Left lung (tissue), 14 donors: ENCODE measurements at places on chromosomes 3 and 15. TPM values are rescaled to one million over a fixed set of nuclear protein-coding genes. Genes with fewer than 3 reads are reported as not detected.

DNA sequence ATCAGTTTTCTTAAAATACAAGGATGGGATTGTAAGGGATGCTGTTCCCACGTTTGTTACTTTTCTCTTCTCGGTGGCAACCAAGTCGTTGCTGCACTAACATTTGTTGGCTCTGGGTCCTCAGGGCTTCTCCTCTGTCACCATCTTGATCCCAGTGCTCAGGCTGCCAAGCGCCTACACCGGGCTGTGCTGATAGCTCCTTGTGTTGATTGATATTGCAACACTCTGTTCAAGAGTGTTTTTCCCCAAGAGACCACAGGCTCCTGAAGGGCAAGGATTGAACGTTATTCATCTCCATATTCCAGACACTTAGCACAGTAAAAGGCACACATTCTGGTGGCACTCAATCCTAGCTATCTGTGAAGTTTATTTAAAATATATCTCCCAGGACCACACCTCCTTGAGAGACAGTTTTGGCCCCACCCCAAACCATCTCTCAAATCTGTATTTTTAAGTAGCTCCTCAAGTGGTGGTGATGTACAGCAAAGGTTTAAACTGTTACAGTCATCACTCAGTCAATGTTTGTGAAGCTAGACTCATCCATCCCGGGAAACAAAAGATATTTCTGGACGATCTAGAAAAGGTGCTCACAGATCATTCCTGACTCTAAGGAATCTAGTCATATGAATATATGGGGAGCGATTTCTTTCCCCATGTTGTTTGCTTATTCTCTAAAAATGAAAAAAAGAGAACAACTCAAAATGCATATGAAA is 38.5 kb upstream of the FOXP1 start:
- H3K36me3 ChIP-seq: no peaks in the 10 kb centered on the region
- H3K4me1 ChIP-seq: no peaks in the 10 kb centered on the region
- H3K27ac ChIP-seq: no peak overlapping the region
- no peak overlapping the region for H3K4me3 ChIP-seq
- no peaks in the 10 kb centered on the region for H3K27me3 ChIP-seq

DNA sequence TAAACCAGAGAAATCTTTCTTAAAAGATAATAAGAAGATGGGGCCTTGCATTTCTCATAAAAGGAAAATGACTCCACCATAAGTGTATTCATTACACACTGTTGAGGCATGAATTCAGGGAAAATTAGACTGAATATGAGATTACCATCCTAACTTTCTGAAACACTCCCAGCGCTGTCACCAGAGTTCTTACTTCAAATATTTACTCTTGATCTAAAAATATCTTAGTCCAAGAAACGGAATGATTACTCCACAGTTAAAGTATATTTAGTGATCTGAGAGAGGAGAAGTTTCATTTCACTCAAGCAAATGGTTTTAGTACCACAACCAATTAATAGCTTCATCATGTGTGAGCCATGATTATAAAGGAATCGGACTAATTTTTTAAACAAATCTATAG is 300.3 kb downstream of the ZBTB20 start:
- no peak overlapping the region for H3K4me3 ChIP-seq
- peaks cover 7% of the 10 kb centered on the region for H3K4me1 ChIP-seq
- no peak for DNase-seq
- H3K27ac ChIP-seq: peak overlapping the region; percentile 43
- no peaks in the 10 kb centered on the region for H3K36me3 ChIP-seq

DNA sequence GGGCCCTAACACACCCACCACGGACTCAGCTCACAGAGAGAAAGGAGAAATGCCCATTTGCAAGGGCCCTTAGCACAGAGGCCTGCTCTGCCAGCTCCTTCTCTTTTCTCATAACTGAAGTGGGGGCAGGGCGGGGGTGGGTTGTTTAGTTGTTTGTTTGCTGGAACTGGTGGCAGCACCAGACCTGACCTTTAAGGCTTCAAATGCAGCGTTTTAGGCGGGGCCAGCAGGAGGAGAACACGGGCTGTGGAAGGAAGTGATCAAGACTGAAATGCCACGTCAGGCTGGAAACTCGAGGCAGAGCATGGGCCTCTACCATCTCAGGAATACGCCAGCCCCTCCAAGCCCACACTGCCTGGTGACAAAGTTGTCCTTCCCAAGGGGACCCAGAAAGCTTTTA is 9.3 kb downstream of the CACNA2D2 start:
- H3K27ac ChIP-seq: no peak overlapping the region
- H3K4me1 ChIP-seq: no peaks in the 10 kb centered on the region
- no peak for DNase-seq
- H3K36me3 ChIP-seq: no peaks in the 10 kb centered on the region
- peaks cover 6% of the 10 kb centered on the region for H3K27me3 ChIP-seq
- no peak overlapping the region for H3K4me3 ChIP-seq

- DNase-seq: no peak
- H3K36me3 ChIP-seq: no peaks in the 10 kb centered on the region
- H3K4me3 ChIP-seq: no peak overlapping the region
Observed at GRCh38 chr15:81710328-81710727, 335.5 kb downstream of the MEX3B start.

GRCh38 chr3:17258823-17259436 is 374.2 kb downstream of the PLCL2 start:
- no peaks in the 10 kb centered on the region for H3K36me3 ChIP-seq
- H3K27ac ChIP-seq: no peak overlapping the region

DNA sequence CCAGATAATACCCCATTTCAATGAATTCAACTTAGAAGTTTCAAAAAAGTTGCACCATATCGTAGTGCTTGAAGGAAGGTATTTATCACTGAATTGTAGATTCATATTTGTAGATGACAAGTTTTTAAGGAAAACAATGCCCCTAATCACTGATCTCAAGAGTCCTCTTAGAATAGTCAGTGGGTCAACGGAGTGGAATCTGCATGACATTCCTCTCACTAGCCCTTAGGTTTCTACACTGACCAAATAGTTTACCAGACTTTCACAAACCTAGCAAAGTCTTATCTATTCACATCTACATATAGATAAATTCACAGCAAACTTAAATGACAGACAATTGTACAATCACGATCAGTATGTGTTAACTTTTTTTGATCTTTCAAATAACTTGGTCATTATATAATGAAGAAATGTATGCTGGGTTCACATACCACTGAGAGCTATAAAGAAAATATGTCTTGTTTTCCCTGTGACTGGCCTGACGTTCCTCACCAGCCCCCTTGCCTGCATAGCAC is 35.7 kb upstream of the PHLDB2 start:
- DNase-seq: no peak
- H3K27me3 ChIP-seq: no peaks in the 10 kb centered on the region

DNA sequence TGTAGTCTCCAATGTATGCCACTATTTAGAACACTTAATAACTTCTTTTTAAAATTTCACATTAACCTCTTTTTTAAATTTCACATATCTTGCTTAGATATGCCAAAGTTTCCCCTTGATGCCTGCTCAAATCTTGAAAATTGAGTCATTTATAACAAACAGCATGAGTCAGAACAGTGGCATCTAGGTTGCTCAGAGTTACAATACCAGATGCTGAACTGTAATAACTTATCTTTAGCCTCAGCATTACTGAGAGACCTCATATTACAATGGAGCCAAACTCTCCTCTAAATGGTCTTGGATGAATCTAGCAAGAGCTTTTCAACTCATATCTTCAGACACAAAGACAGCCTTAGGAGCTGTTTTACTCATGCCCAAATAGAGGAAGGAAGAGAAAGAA is 439.3 kb upstream of the ARPP21 start:
- H3K27me3 ChIP-seq: no peaks in the 10 kb centered on the region
- no peak overlapping the region for H3K27ac ChIP-seq
- no peaks in the 10 kb centered on the region for H3K36me3 ChIP-seq
- H3K4me1 ChIP-seq: no peaks in the 10 kb centered on the region
- H3K4me3 ChIP-seq: no peak overlapping the region

UQCRC1 gene
- 164 TPM for polyA plus RNA-seq

RHOV gene
- 0.63 TPM for polyA plus RNA-seq

- H3K4me3 ChIP-seq: no peak overlapping the region
- H3K4me1 ChIP-seq: peaks cover 78% of the 10 kb centered on the region
- H3K27me3 ChIP-seq: no peaks in the 10 kb centered on the region
- no peaks in the 10 kb centered on the region for H3K36me3 ChIP-seq
- DNase-seq: peak; percentile 49
Observed at GRCh38 chr3:48552111-48552951, 4.3 kb downstream of the PFKFB4 start.

TF gene
- polyA plus RNA-seq: 13.1 TPM

- no peak overlapping the region for H3K4me3 ChIP-seq
- H3K27me3 ChIP-seq: no peaks in the 10 kb centered on the region
- H3K4me1 ChIP-seq: peaks cover 5% of the 10 kb centered on the region
- H3K27ac ChIP-seq: no peak overlapping the region
Observed at GRCh38 chr3:197269024-197269423, 29.4 kb downstream of the DLG1 start.

DNA sequence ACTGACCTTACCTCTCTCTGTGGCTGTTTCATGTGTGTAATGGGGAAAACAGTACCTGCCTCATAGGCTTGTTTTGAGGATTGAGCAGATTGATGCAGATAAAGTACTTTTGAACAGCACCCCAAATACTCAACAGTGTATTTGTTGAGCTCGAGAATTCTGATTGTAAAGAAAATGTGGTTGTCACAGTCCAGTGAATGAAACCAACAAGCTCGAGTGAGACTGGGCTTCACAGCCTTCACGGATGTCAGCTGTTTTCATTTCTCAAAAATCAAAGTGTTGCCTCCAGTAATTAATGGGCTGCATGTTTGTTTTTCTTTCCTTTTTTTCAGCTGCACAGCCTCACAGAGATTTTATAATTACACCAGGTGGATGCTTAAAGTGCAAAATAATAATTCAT is 43.7 kb downstream of the PARP15 start:
- H3K4me3 ChIP-seq: no peak overlapping the region
- DNase-seq: no peak

CLDN16 gene
- polyA plus RNA-seq: 0.11 TPM

DNA sequence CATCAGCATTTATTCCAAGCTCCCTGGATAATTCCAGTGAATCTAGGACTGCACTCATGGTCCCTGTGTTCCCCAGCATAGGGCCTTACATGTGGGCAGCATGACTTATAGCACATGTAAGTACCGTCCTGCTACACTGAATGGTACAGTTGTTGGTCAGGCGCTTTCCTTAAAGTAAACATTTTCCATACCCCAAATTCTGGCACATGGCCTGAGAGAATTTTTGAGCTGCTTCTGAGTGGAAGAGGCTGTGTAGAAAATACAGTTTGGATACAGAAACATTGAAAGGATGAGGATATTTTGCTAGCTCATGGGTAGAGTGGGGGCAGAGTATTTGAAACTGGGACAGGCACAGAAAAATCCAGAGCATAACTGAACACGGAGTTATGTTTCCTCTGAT is 27.6 kb downstream of the CORO2B start:
- H3K36me3 ChIP-seq: no peaks in the 10 kb centered on the region
- peaks cover 4% of the 10 kb centered on the region for H3K4me1 ChIP-seq
- H3K27ac ChIP-seq: no peak overlapping the region
- no peak overlapping the region for H3K4me3 ChIP-seq
- peak; percentile 68 for DNase-seq
- no peaks in the 10 kb centered on the region for H3K27me3 ChIP-seq

GRCh38 chr3:134374791-134375581 is 739 bp upstream of the AMOTL2 start:
- H3K4me3 ChIP-seq: peak overlapping the region; percentile 64
- DNase-seq: no peak
- peaks cover 34% of the 10 kb centered on the region for H3K27me3 ChIP-seq

DNA sequence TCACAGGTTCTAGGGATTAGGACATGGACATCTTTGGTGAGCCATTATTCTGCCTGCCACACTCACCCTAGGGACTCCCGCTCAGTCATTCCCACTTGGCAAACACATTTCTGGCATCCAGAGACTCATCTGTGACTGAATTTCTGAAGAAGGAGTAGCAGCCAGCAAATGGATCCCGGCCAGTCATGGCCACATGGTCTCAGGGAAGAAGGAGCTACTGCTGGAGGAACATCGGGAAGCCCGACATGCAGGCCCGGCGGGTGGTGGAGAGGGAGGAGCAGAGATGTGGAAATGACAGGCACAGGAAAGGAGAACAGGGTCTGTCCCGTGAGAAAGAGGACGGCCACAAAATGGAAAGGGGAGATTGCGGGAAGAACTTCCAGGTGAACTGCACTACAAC is 65.4 kb downstream of the SEMA5B start:
- no peak overlapping the region for H3K4me3 ChIP-seq
- H3K27ac ChIP-seq: no peak overlapping the region
- peaks cover 6% of the 10 kb centered on the region for H3K4me1 ChIP-seq
- DNase-seq: no peak
- no peaks in the 10 kb centered on the region for H3K27me3 ChIP-seq

CD200R1 gene
- polyA plus RNA-seq: 2.0 TPM

- H3K4me1 ChIP-seq: peaks cover 14% of the 10 kb centered on the region
- H3K36me3 ChIP-seq: peaks cover 74% of the 10 kb centered on the region
- H3K4me3 ChIP-seq: no peak overlapping the region
- no peaks in the 10 kb centered on the region for H3K27me3 ChIP-seq
Observed at GRCh38 chr15:98914626-98915025, 93.0 kb downstream of the PGPEP1L start.

DNA sequence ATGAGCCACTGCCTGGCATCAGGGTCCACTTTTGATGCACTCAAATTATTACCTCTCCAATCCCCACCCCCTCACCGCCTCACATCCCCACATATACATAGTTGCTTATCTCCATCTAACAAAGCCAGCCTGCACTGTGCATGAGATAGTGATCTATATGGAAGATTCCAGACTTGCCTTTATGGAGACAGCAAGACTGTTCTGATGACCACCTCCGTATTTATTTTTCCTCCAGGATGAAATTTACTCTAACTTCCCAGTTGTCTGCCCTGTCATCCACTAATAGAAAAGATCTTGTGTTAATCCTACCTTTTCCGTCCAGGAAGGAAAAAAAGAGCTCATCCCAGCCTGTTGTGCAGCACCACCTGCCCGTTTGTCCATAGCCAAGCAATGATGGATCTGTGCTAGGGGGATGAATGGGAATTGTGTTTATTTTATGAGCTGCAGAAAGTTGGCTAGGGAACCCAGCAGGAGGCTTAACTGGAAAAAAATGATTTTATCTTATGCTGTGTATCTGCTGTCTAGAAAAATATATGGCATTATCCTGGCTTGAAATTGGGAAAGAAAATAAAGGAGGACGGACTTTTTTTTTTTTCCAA is 114.5 kb downstream of the CD47 start:
- no peaks in the 10 kb centered on the region for H3K4me1 ChIP-seq
- no peak overlapping the region for H3K27ac ChIP-seq
- H3K4me3 ChIP-seq: no peak overlapping the region
- no peaks in the 10 kb centered on the region for H3K36me3 ChIP-seq
- H3K27me3 ChIP-seq: no peaks in the 10 kb centered on the region
- no peak for DNase-seq

SLC28A1 gene
- polyA plus RNA-seq: 0.08 TPM

GRCh38 chr3:40827942-40828688 is 303.4 kb downstream of the ZNF621 start:
- no peaks in the 10 kb centered on the region for H3K4me1 ChIP-seq
- no peaks in the 10 kb centered on the region for H3K27me3 ChIP-seq
- H3K36me3 ChIP-seq: no peaks in the 10 kb centered on the region
- no peak overlapping the region for H3K4me3 ChIP-seq
